Activated CD4-positive, alpha-beta T cell treated with anti-CD3 and anti-CD28 coated beads for 36 hours (primary cell): ENCODE measurements at places on chromosomes 4 and X. TPM values are rescaled to one million over a fixed set of nuclear protein-coding genes. Genes with fewer than 3 reads are reported as not detected.

The FUNDC1 gene
- 12.4 TPM for total RNA-seq

The RAB40AL gene
- total RNA-seq: not detected

The GPRASP1 gene
- total RNA-seq: 4.2 TPM

The HTN1 gene
- total RNA-seq: not detected

The CTAG1B gene
- total RNA-seq: not detected

The TBC1D8B gene
- 0.88 TPM for total RNA-seq

The PAGE3 gene
- not detected for total RNA-seq

The CT45A1 gene
- not detected for total RNA-seq

The SUPT20HL1 gene
- 0.07 TPM for total RNA-seq

The BTK gene
- not detected for total RNA-seq

The MAGEA11 gene
- total RNA-seq: not detected

The PDLIM3 gene
- total RNA-seq: not detected

The PUDP gene
- 18.1 TPM for total RNA-seq

The UNC5C gene
- not detected for total RNA-seq

The IDH3G gene
- total RNA-seq: 48.8 TPM

The FRMPD4 gene
- not detected for total RNA-seq

The GCNA gene
- 3.5 TPM for total RNA-seq

The ZCCHC18 gene
- 1.0 TPM for total RNA-seq

The HSD17B13 gene
- total RNA-seq: not detected

The FAM47E gene
- not detected for total RNA-seq

The ENAM gene
- total RNA-seq: not detected

The HSFX1 gene
- total RNA-seq: 0.25 TPM

The REPS2 gene
- total RNA-seq: not detected

The RFC1 gene
- 112 TPM for total RNA-seq

The DOK7 gene
- total RNA-seq: not detected

The ZCCHC12 gene
- total RNA-seq: 1.2 TPM

The PNCK gene
- total RNA-seq: 0.71 TPM

The MCTS1 gene
- 73.3 TPM for total RNA-seq

The AMBN gene
- not detected for total RNA-seq

The LRRC66 gene
- 0.16 TPM for total RNA-seq

The DUSP21 gene
- not detected for total RNA-seq

The CXCL1 gene
- not detected for total RNA-seq

The ZFP42 gene
- total RNA-seq: not detected

The ZNF595 gene
- total RNA-seq: 24.6 TPM

The MSX1 gene
- 0.09 TPM for total RNA-seq

The XK gene
- not detected for total RNA-seq

The CFI gene
- total RNA-seq: not detected

The MAGEA1 gene
- not detected for total RNA-seq

The TMPRSS11B gene
- not detected for total RNA-seq

The CNGA1 gene
- 0.16 TPM for total RNA-seq

The ARHGAP10 gene
- 6.2 TPM for total RNA-seq

The TTC29 gene
- total RNA-seq: not detected

The FBXO8 gene
- 17.7 TPM for total RNA-seq

The HERC3 gene
- 26.2 TPM for total RNA-seq

The MAGEA6 gene
- total RNA-seq: not detected

The GAGE1 gene
- total RNA-seq: not detected

The TASL gene
- total RNA-seq: 2.2 TPM

The SAGE1 gene
- total RNA-seq: not detected

The RBM46 gene
- total RNA-seq: not detected

The PAGE1 gene
- total RNA-seq: not detected

The DSPP gene
- total RNA-seq: not detected

The PPAT gene
- 36.8 TPM for total RNA-seq

The FGD1 gene
- total RNA-seq: 0.28 TPM

The FOXR2 gene
- total RNA-seq: not detected
